ENCODE measurements at places on chromosomes 6 and 20. TPM values are rescaled to one million over a fixed set of nuclear protein-coding genes. Genes with fewer than 3 reads are reported as not detected.

The SLC35D3 gene
- not detected for total RNA-seq

The CFB gene
- total RNA-seq = 0.82 TPM

The BNIP5 gene
- total RNA-seq = not detected

The TFAP2D gene
- total RNA-seq = not detected

The CLVS2 gene
- total RNA-seq = not detected

The GPX5 gene
- not detected for total RNA-seq

The ANKRD66 gene
- total RNA-seq = not detected

The SNRPB2 gene
- total RNA-seq = 139 TPM

The PPP2R5D gene
- 43.4 TPM for total RNA-seq

The ADNP gene
- 73.0 TPM for total RNA-seq

The TSPO2 gene
- total RNA-seq = not detected

The PREX1 gene
- 76.8 TPM for total RNA-seq

The ULBP3 gene
- 0.68 TPM for total RNA-seq

The TMEM170B gene
- total RNA-seq = 2.2 TPM

The SLC16A10 gene
- total RNA-seq = 13.4 TPM

The HLA-DRA gene
- 9.8 TPM for total RNA-seq

The TFAP2C gene
- total RNA-seq = not detected

The CPNE1 gene
- 290 TPM for total RNA-seq

The TXNDC5 gene
- 62.1 TPM for total RNA-seq

The VPS16 gene
- 33.5 TPM for total RNA-seq

The CALHM4 gene
- total RNA-seq = not detected

The SPTLC3 gene
- 1.7 TPM for total RNA-seq

All from activated naive CD8-positive, alpha-beta T cell treated with anti-CD3 and anti-CD28 coated beads for 36 hours (primary cell).